ENCODE measurements at places on chromosomes 3 and 15.

- no peak for DNase-seq
Observed at GRCh38 chr3:114595522-114596028, 301.7 kb downstream of the TIGIT start.

GRCh38 chr3:183178833-183179549 is 16.5 kb upstream of the LAMP3 start:
- peak; percentile 35 for DNase-seq

DNA sequence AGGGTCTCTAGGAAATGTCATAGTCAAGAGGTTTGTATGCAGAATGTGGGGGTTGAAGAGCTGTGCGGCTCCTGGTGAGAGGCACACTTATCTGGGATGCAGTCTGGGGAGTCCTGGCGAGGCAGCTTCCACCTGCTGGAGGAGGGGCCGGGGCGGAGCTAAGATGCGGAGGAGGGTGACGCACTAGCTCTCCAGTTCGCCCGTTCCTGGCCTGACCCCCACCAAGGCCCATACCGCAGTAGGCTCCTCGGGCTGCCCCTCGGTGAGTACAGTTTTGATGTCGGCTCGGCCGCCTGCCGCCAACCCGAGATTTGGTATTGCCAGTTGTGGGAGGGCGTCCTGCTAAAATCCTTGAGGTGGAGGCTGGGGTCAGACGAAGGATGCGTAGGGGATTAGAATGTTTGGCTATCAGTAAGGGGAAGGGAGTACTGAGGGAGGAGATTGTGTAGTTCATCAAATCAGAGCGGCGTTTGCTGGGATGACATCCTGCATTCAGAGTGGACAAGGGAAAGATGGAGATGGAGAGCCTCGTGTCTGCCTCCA is at the start of gene SCG5:
SCG5 (plus strand) TSS at position 194 of the 543 bp plus-strand sequence. CDS start 1,883 bp downstream, outside the sequence.
- DNase-seq: no peak

DNA sequence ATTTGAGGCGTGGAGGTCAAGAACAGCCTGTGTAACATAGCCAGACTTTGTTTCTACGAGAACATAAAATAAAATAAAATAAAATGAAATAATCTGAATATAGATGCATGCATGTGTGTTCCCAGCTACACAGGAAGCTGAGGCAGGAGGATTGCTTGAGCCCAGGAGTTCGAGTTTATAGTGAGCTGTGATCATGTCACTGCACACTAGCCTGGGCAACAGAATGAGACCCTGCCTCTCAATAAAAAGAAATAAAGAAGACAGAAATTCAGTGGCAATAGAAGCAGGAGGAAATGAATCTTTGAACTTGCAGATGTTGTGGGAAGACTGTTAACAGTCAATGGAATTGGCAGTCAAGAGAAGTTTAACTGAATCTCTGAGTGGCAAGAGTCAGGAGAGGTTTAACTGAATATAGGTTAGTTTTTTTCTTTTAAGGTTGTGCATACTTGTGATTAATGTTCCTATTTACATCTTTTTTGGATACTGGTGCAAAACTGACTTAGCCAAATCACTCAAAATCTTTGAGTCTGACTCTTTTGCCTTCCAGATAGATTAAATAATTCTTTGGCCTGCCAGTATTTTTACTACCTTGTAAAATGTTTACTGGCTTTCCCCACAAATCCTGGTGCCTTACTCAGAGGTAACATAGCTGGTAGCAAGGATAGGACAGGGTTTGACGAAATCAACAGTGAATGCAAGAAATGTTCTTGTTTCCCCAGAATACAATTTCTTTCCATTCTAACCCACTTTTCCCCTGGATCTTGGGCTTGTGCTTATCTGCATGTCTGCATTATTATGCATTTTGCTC is 361.4 kb downstream of the PDCD6IP start:
- DNase-seq: no peak

DNA sequence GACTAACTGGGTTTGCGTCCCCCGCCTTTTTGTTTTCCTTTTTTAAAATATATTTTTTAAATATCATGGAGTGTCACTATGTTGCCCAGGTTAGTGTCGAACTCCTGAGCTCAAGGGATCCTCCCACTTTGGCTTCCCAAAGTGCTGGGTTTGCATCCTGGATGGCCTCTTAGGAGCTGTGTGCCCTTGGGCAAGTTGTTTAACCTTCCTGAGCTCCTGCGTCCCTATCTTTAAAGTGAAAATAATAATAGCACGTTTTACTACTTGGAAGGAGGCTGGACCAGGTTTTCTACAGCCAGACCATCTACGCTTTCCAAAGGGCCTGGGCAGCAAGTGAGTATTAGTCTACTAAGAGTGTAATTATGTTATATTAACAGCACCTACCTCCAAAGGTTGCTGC is 44.2 kb upstream of the RNU6-1 start:
- DNase-seq: no peak

GRCh38 chr3:57706462-57706861 is 13.6 kb upstream of the DENND6A start:
- DNase-seq: no peak

GRCh38 chr15:80924278-80924677 is 65.3 kb downstream of the MESD start:
- no peak for DNase-seq

DNA sequence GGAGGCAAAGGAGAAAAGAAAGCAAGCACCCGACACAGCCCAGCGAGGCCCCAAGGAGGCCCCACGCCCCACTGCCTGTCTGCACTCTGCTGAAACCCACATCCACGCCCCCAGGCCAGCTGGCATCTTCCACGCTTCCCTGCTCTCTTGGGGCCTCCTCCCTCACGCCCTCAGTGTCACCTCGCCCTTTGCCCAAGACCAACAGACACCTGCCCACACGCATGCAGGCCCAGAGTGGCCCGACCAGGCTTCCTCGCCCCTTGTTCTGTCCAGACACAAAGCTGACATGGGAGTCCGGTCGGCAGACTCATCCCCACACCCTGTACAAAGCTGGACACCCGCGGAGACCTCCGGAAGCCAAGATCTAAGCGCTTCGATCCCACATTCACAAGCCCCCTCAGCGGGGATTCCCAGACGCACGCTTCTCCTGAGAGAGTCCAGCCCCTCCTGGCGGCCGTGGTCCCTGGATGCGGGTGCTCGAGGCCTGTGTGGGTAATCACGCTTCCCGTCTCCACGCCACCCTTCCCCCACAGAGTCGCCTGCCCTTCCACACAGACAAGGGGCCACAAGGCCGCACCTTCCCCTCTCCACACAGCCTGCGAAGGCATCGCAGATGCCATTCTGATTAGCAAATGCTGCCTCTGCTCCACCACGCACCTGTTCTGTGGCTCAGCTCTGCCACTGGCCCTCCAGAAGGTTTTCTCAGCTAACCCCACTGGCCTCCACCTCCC is 176.6 kb downstream of the XXYLT1 start:
- peak; percentile 73 for DNase-seq

GRCh38 chr3:102034639-102035451 is 185.5 kb downstream of the NFKBIZ start:
- DNase-seq: no peak

DNA sequence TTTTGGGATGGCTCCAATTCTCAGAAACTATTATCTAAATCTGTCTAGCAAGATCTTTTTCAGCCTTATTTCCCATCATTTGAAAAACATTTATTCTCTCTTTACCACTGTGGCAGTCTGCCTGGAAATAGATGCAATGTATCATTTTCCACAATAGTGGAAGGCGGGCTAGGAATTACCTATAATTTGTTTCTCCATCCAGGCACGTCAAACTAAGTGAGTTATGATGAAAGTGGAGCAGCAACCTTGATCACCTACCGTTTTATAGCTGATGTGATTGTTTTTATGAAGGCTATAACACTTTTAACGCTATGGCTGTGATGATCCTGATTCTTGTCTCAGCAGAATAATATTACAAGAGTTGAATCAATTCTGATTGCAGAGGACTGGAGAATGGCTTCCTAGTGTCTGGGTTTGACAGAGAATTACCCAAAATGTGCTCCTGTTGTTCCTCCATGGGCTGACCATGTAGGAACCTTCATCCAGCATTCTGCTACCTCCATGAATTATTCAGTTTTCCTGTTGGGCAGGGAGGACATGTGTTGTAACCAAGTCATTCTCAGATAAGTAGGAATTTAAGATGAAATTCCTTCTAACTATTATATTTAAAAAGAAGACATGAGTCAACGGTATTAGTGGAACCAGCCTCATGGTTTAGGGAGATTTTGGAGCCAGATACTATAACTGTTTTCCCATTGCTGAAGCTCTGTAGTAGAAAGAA is 231.5 kb upstream of the SGO1 start:
- no peak for DNase-seq

GRCh38 chr3:81660036-81660435 is 101.4 kb downstream of the GBE1 start:
- DNase-seq: no peak

DNA sequence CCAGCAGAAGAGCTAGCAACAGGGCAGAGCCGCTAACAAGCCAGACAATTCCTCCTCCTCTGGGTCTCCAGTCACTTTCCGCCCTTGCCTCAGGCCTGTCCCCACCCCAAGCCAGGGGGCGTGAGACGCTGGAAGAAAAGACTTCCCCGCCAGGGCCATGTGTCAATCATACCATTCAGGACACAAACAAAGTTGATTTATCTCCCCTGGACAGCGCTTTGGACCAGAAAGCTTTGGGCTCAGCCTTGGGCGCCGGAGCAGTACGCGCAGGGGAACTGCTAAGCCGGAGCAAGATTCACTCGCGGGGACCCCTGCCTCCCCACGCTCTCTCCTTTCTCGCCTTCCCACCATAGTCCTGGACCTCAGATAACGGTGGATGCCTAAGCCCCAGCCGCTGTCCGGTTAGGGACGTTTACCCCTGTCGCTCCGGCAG is 479 bp downstream of the LRRC2 start:
- DNase-seq: no peak

- DNase-seq: no peak
Observed at GRCh38 chr3:168048414-168049330, 47.1 kb downstream of the GOLIM4 start.

- DNase-seq: no peak
Observed at GRCh38 chr15:69612112-69612511, 159.5 kb downstream of the RPLP1 start.

GRCh38 chr3:168859143-168859542 is 763.4 kb upstream of the GOLIM4 start:
- DNase-seq: no peak

DNA sequence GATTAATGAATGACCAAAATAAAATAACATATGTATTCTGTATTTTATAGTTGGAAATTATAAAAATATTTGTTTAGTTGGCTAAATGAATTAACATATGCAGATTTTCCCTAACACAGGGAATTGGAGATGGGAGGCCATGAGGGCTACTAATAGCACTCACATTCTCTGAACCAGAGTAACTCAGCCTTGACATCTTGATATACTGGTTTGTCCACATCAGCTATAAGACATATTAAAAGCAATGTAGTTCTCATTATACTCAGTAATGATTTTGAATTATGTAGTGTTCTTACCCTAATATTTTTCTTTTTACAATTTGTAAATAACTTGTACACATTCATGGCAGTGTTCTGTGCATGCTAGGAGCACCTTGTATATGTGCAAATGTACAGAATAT is 255.9 kb downstream of the EPHA6 start:
- DNase-seq: no peak

- DNase-seq: no peak
Observed at GRCh38 chr15:52183562-52184173, 7.5 kb downstream of the GNB5 start.

- DNase-seq: no peak
Observed at GRCh38 chr15:33200903-33201302, 6.4 kb upstream of the FMN1 start.

DNA sequence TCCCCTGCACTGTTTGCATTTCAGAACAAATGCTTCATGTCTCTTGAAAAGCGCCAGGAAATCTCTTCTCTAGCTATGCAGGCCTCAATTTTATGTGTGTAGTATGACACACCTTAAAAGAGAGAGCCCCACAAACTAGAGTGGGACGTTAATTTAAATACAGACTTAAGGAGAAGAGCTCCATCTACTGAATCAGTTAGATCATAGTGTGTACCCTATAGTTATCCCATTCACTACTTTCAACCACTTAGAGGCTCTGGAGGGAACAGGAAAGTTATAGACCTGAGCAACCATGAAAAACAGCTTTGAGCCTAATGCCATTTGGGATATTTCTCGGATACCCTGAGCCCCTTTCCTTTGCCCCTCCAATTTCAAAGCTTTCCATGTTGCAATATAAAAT is 153.7 kb downstream of the TIGIT start:
- no peak for DNase-seq

DNA sequence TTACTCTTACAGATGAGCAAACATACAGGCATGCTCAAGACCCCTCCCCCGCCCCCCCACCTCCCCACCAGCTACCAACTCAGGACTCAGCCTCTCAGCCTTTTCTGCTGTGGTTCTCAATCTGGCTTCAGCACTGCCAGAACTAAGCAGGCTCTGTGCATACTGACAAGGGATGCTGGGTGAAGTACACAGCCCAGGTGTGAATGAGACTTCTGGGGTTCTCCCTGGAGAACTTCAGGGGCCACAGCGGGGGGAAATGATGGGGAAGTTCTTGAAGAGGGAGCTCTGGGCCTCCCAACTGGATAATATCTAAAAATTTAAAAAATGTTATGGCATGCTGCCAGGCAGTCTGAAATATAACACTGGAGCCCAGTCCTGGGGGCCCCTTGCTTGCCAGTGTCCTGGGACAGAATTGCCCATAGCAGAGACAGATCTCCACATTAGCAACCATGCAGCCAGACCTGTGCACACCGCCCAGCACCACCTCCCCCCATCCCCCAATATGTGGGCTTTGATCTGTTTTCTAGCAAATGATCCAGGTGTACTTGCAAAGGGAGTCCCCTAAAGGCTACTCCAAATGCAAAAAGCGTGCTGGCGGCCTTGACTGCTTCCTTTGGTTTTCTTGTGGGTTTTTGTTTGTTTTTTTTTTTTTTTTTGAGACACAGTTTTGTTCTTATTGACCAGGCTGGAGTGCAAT is 41.4 kb downstream of the PGPEP1L start:
- no peak for DNase-seq

- no peak for DNase-seq
Observed at GRCh38 chr3:127781411-127782001, 40.8 kb downstream of the MGLL start.

DNA sequence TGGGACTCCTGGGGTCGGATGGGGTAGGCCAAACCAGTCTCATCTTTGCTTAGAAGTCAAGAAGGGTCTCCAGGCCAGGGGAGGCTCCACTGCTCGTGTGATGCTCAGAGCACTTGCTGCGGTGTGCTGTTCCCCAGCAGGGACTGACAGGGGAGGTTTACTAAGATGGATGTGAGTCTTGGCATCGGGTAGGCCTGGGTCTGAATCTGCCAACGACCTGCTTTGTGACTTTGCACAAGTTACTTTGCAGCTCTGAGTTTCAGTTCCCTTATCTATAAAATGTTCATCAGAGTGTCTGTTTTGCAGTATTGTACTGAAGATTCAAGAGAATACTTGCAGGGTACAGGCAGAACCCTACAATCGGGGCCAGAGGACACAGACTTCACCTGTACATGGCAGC is 17.3 kb upstream of the CDCP1 start:
- peak; percentile 10 for DNase-seq

- peak; percentile 26 for DNase-seq
Observed at GRCh38 chr3:112773864-112774263, 72.8 kb downstream of the CD200R1L start.

DNA sequence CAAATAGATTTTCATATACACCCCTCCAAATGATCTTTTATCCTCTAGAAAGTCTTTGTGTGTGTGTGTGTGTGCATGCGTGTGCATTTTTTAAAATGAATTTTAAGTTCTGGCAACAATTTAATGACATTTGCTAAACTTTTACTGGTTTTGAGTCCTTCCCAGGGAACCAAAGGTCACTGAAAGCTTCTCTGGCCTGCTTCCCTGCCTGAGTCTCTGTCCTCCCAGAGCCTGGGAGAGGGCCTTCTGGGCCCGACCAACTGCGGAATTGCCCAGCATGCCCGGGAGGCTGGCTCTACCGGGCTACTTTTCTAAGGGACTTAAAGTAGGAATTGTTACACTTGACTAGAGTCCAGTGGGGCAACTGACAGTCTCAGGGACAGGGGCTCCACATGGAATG is 7.4 kb upstream of the RBPMS2 start:
- no peak for DNase-seq

All from GM06990 (cell line).